Glutamatergic neuron (in vitro differentiated cells): ENCODE measurements at places on chromosomes 1 and 21. TPM values are rescaled to one million over a fixed set of nuclear protein-coding genes. Genes with fewer than 3 reads are reported as not detected.

DNA sequence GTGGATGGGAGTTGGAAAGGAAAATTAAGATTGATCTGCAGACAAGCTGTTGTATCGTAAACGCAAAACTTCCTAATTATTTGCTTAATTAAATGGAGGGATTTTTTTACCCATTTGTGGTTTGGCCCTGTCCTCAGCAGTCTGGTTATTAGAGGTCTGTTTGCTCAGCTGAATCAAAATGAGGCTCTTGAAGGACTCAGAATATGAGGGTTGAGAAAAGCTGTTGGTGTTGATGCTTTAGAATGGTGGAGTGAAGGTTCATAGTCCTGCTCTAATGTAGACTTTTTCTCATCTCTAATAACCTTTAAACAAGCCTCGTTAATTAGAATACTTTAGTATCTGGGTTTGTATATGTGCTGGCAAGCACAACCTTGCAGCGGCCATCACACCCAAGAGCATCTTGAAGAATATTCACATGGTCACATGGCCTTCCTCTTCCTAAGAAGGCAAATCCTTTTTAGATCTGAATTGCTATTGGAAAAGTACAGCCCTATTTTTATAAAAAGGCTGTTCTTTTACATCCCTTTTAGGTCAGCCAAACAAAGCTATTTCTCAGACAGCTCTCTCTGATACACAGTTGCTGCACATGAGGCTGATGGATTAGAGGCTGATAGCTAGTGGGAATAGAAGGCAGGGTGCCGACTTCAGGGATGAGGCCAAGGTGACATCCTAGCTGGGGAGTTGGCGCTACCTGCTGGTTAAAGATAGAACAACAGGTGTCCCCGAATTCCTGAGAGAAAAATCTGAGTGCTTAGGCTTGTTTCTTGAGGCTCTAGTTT lies 53.8 kb downstream of the MACF1 start:
- H3K4me1 ChIP-seq = peaks cover 6% of the 10 kb centered on the region
- H3K27me3 ChIP-seq = no peaks in the 10 kb centered on the region
- peak overlapping the region; percentile 7 for H3K4me3 ChIP-seq
- H3K27ac ChIP-seq = no peak overlapping the region
- H3K36me3 ChIP-seq = no peaks in the 10 kb centered on the region

DNA sequence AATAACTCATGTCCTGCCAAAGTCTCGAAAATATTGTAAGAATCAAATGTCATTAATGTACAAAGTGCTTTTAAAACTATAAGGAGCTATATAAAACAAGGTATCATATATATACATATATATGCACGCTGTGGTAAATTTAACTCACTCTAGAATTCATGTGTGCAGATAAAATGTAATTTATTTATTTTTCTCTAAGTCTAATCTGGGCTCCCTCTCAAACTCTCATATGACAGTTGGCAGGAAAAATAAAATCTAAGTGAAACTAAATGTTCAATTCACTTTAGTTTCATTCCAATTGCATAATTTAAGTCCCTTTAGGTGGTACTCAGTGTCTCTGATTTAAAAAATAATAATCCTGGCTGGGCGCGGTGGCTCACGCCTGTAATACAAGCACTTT lies 372.0 kb upstream of the DAB1 start:
- H3K4me3 ChIP-seq = no peak overlapping the region
- no peak overlapping the region for H3K27ac ChIP-seq
- DNase-seq = no peak
- no peaks in the 10 kb centered on the region for H3K27me3 ChIP-seq
- H3K4me1 ChIP-seq = no peaks in the 10 kb centered on the region

ZNF436 gene
- 13.3 TPM for total RNA-seq

CD34 gene
- total RNA-seq = 0.20 TPM

BNIPL gene
- 1.4 TPM for total RNA-seq

SHISA4 gene
- total RNA-seq = 2.9 TPM
